ENCODE measurements at places on chromosomes 1 and 21.
A peak's percentile ranks its signal among the peaks of the same experiment; 100 is the strongest.

- H3K4me1 ChIP-seq = peaks cover 16% of the 10 kb centered on the region
- no peak overlapping the region for H3K4me3 ChIP-seq
- H3K27me3 ChIP-seq = no peaks in the 10 kb centered on the region
Measured at GRCh38 chr1:161307892-161308638, 1.7 kb downstream of the MPZ start.

- peak overlapping the region; percentile 98 for H3K27ac ChIP-seq
- H3K27me3 ChIP-seq = no peaks in the 10 kb centered on the region
Measured at GRCh38 chr1:226002667-226003501, 3.7 kb upstream of the SDE2 start.

- H3K27ac ChIP-seq = peak overlapping the region; percentile 81
- no peaks in the 10 kb centered on the region for H3K27me3 ChIP-seq
- peak overlapping the region; percentile 77 for H3K4me3 ChIP-seq
- peaks cover 14% of the 10 kb centered on the region for H3K4me1 ChIP-seq
Measured at GRCh38 chr1:17053086-17053684, 647 bp downstream of the SDHB start.

DNA sequence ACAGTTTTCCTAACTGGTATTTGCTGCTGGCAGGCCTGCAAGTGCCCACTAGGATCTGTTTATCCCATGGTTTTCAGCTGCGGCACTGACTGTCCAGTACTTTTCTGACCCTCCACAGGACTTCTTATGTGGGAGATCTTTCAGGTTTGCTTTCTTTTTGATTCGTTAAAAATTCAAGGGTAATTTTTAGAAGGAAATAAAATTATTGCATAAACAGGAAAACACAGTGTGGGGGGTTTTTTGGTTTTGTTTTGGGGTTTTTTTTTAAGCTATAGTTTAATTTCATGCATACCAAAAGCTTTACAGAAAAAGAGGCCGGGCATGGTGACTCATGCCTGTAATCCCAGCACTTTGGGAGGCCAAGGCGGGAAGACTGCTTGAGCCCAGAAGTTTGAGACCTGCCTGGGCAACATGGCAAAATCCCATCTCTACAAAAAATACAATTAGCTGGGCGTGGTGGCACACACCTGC is 3.6 kb downstream of the NIBAN1 start:
- H3K27me3 ChIP-seq = no peaks in the 10 kb centered on the region
- peaks cover 24% of the 10 kb centered on the region for H3K4me1 ChIP-seq
- H3K4me3 ChIP-seq = no peak overlapping the region

- H3K4me3 ChIP-seq = peak overlapping the region; percentile 66
- DNase-seq = no peak
- H3K27ac ChIP-seq = peak overlapping the region; percentile 94
- peaks cover 36% of the 10 kb centered on the region for H3K4me1 ChIP-seq
- H3K36me3 ChIP-seq = peaks cover 14% of the 10 kb centered on the region
- H3K27me3 ChIP-seq = no peaks in the 10 kb centered on the region
Measured at GRCh38 chr1:44802306-44803061, 2.3 kb downstream of the PLK3 start.

DNA sequence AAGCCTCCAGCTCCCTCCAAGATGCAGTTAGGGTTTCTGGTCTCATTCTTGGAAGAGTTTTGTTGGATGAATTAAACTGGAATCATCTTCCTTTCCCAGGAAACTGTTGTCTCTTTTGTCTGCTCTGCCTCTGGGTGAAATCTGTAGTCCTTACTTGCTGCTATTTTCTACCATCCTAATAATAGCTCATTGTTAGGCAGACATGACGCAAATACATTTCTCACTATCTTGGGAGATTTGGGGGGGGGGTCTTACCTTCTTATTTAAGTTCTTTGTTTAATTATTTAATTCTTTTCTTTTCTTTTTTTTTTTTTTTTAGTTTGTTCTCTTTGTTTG is 85.4 kb upstream of the DUSP10 start:
- H3K36me3 ChIP-seq = no peaks in the 10 kb centered on the region
- no peak overlapping the region for H3K4me3 ChIP-seq
- no peak overlapping the region for H3K27ac ChIP-seq

GRCh38 chr1:234629026-234629425 is 19.0 kb upstream of the IRF2BP2 start:
- H3K4me1 ChIP-seq = no peaks in the 10 kb centered on the region
- H3K4me3 ChIP-seq = no peak overlapping the region
- H3K36me3 ChIP-seq = no peaks in the 10 kb centered on the region

GRCh38 chr1:220872296-220872695 is 6.9 kb upstream of the HLX start:
- no peak overlapping the region for H3K27ac ChIP-seq
- no peaks in the 10 kb centered on the region for H3K36me3 ChIP-seq
- no peak for DNase-seq
- no peak overlapping the region for H3K4me3 ChIP-seq

DNA sequence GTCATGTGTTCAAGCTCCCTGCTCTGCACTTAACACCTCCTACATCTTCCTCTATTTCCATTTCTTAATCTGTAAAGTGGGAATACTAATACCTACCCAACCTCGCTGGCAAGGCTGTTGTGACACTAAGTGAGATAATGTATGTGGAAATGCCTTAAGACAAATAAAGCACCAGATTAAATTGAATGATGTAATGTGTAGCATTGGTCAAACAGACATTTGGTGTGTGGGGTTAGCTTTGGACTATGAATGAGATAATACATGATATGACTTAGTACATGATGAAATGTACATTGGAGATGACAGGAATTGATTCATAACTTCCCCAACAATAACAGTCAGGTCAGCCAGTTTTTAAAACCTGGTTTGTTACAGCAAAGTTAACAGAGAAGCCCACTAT is 5.2 kb downstream of the AMPD1 start:
- DNase-seq = no peak
- H3K36me3 ChIP-seq = no peaks in the 10 kb centered on the region
- H3K27ac ChIP-seq = no peak overlapping the region
- no peaks in the 10 kb centered on the region for H3K27me3 ChIP-seq
- no peaks in the 10 kb centered on the region for H3K4me1 ChIP-seq

DNA sequence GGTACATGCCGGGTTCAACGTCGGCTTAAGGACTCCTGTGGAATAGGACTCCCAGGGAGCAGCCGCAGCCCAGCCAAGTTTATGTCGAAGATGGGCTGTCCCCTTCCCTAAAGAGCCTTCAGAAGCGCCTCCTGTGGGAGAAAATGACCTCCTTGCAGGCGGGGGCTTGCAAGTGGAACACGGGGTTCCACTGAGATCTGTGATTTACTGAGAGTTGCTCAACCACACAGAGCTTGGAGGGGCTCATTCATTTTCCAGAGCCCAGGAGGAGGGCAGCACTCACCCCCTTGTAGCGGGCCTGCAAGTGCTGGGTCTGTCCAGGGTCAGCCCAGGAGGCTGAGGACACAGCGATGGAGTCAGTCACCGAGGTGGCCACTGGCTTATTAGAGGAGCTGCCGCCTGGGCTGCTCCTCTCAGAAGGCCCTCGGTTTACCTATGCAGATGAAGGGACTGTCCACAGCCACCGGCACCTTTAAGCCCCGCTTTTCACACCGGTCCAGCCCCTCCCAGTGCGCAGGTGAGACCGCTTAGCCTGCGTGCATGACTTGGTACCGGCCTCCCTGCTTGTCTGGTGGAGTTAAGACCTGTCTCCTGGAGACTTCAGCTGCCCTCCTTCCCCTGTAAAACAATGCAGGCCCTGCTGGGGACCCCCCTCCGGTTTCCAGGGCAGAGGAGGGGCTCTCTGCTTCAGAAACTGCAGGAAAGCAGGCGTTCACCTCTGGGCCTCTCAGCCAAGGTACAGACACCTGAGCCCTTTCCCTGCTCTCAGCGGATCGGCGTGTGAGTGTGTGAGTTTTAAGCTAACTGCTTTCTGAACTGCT is 57.5 kb downstream of the ATP5PO start:
- H3K4me3 ChIP-seq = no peak overlapping the region
- H3K36me3 ChIP-seq = no peaks in the 10 kb centered on the region
- no peaks in the 10 kb centered on the region for H3K4me1 ChIP-seq

DNA sequence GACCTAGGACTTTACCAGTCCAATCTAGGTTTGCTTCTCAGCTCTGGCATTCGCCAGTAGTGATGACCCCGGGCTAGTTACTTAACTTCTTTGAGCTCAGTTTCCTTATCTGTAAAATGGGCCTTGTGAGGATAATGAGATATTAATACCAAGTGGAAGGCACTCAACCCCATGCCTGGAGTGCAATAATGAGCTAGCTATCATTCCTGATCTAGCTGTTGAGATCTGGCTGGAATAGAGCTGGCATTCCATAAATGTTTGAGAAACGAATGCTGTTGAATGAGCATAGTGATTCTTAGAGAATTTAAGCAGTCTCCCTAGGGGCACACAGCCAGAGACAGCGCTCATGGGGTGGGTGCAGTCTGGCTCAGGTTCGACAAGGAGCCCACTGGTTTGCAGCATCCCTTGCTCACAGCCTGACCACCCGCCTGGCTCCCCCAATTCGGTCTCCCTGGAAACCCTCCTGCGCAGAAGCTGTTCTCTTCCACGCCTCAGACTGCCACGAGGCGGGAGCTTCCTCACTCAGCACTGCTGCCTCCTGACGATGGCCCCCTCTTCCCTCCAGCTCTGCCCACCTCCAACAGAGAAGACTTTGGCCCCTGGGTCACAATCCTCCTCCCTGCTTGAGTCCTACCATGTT is 32.5 kb downstream of the DHCR24 start:
- DNase-seq = no peak
- H3K36me3 ChIP-seq = no peaks in the 10 kb centered on the region
- H3K27ac ChIP-seq = no peak overlapping the region
- H3K4me1 ChIP-seq = no peaks in the 10 kb centered on the region

DNA sequence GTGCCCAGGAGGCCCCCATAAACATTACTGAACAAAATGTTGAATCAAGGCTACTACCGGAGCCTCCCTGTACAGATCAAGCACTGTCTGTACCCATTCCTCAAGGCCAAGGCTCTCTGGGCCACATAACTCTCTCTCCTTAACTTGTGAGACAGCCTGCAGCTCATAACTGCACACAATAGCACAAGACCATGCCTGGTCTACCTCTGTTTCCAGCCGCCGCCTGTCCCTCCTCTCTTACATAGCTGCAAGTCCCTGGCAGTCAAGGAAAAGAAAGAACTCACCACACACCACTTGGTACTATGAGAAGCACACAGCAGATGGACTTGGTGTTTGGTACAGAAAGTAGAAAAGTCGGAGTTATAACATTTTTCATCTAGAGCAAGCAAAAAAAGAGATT is 91.1 kb downstream of the SSBP3 start:
- no peaks in the 10 kb centered on the region for H3K27me3 ChIP-seq
- H3K4me1 ChIP-seq = peaks cover 37% of the 10 kb centered on the region
- H3K4me3 ChIP-seq = no peak overlapping the region
- H3K27ac ChIP-seq = peak overlapping the region; percentile 44
- DNase-seq = no peak
- no peaks in the 10 kb centered on the region for H3K36me3 ChIP-seq

- no peak for DNase-seq
- no peak overlapping the region for H3K27ac ChIP-seq
- no peak overlapping the region for H3K4me3 ChIP-seq
- H3K4me1 ChIP-seq = peaks cover 5% of the 10 kb centered on the region
- no peaks in the 10 kb centered on the region for H3K36me3 ChIP-seq
Measured at GRCh38 chr1:15755646-15756040, 3.0 kb upstream of the FBLIM1 start.
